Esophagus muscularis mucosa (tissue), 4 donors: ENCODE measurements at places on chromosomes 4 and X.

DNA sequence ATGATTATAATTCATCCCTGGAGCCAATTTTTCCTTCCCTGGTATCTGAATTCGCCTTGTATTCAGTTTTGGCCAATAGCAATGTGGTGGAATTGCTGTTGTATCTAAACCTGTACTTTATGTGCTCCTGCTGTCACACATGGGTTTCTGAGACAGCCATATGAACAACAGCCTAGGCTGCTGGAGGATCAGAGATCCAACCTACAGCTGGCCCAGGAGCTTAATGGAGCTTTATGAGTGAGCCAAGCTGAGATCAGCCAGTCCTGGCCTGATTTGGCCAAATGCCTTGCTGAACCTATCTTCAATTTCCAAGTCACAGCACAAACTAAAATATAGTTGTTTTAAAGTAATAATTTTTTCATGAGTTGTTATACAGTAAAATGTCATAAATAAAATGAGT is 1071.5 kb downstream of the PCDH7 start:
- no peak for DNase-seq

GRCh38 chr4:2083826-2084160 is 24.7 kb downstream of the NAT8L start:
- DNase-seq, result no peak

DNA sequence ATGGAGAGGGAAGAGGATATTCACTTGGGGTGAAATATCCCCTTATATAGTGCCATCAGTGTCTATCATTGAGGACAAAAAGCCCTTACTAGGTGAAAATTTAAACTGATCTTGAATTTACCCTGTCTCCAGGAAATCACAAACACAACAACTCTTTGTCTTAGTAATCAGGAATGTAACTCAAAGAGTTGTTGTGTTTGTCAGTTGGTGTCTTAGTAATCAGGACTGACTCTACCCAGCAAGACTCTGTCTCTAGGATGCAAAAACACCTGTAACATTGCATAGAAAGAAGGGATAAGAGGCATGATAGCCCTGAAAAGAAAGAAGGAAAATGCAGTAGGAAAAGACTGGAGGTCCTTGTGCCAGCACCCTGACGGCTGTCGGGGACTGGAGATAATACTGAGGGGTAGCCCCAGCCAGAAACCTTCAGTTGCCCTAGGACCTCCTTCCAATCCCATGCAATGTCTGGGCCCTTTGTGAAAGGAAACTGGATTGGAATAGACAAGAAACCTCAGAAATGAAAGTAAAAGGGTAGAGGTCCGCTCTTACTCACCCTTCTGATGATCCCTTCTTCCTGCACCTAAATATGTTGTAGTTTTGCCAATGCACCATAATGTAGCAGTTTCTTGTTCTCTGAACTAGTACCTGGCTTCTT is 45.3 kb downstream of the HMGB2 start:
- DNase-seq, result no peak

DNA sequence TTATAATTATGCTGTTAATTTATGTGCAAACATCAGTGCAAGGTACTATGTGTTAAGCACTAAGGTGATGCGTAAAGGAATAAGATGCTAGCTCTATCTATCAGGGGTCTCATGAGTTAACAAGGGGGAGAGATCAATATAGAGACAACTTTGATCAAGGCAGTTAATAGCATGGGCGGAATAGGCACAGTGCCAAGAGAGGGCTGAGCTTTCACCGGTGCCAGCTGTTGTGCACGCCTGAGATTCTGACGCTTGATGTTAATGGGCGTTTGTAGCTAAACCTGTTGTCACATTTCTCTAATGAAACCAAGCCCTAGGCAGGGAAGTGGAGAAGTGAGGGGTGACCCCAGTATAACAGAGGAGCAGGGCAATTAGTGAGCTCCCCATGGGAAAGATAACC is 86.0 kb upstream of the NMU start:
- no peak for DNase-seq

- no peak for DNase-seq
Observed at GRCh38 chr4:102268355-102268754, 76.9 kb downstream of the SLC39A8 start.

- no peak for DNase-seq
Observed at GRCh38 chr4:189494407-189494806, 446.3 kb upstream of the FRG1 start.

DNA sequence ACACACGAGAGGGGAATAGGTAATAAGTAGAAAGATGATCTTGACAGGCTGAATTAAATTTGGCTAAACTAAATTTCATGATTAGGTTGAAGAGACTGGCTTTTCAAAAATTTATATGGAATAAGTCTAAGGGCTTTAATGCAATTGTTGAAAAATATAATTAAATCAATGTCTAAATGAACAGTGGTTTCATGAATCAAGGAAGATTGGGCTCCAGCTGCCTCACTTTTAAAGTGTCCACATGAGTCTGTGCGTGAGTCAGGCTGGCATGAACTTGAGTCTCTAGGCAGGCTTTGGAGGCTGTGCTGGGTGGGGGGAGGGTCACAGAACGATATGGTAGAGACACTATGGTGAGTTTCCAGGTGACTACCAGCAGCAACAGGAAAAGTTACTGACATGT is 111.9 kb downstream of the SORBS2 start:
- DNase-seq, result no peak
